NCI-H345 (cell line): ENCODE measurements at places on chromosomes 12 and 14.

GRCh38 chr12:110744151-110744571 lies 1.5 kb upstream of the PPP1CC start:
- DNase-seq, result no peak

DNA sequence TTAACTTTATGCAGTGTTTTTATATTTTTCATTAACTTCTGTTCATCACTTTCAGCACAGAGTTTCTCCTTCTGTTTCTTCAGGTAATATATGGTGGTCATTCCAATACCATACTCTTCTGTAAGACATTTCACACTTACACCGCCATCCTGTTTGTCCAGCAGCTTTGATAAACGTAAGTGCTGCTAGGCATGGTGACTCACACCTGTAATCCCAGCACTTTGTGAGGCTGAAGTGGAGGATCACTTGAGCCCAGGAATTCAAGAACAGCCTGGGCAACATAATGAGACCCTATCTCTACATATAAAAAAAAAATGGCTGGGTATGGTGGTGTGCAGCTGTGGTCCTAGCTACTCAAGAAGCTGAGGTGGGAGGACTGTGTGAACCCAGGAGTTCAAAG lies 55.8 kb downstream of the EXOC5 start:
- no peak for DNase-seq

GRCh38 chr14:94952097-94952496 lies 182.2 kb upstream of the GSC start:
- no peak for DNase-seq

GRCh38 chr12:25644979-25645378 lies 91.9 kb upstream of the LMNTD1 start:
- no peak for DNase-seq

GRCh38 chr14:75944607-75945241 lies 37.1 kb downstream of the TGFB3 start:
- DNase-seq, result no peak

DNA sequence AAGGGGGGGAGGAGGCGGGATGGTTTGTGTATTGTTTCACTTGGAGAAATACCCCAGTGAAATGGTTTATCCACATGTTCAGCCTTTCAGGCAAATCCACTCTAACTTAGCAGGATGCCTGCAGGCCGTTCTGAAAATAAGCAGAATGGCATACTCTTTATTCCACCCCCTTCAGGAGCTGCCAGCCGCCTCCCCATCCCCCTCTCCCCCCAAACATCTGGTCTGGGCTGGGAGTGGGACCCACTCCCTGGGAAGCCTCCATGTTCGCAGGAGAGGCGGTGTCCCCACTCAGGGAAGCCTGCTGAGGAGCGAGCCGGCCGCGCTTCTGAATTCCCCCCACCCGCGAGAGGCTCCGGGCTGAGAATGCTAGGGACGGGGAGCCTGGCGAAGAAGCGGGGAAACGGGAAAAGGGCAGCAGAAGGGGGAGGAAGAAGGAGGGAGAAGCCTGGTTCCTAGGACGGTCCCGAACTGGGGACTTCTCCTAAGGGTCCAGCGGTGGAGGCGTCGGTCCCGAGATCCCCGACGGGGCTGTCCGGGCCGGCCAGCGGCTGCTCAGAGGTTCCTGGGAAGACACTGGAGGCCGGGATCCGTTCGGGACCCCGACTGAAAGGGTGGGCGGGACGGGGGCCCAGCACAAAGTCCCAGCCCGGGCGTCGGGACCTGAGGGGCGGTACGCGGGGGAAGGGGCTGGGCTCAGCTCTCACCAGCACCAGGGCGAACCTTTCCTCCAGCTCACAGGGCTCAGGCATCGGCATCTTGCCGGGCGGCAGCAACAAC lies 666 bp downstream of the FMNL3 start:
- DNase-seq, result no peak

GRCh38 chr14:51079489-51079888 lies 15.4 kb downstream of the TRIM9 start:
- peak; percentile 43 for DNase-seq

- DNase-seq, result no peak
Observed at GRCh38 chr14:22658946-22659345, 14.8 kb upstream of the OR6J1 start.
